Stimulated activated CD4-positive, alpha-beta T cell treated with anti-CD3 and anti-CD28 coated beads, Interleukin-4, amount 100 ng/mL, for 1 hour (primary cell): ENCODE measurements at places on chromosomes 3 and 15.
A peak's percentile ranks its signal among the peaks of the same experiment; 100 is the strongest.

- no peak for DNase-seq
Observed at GRCh38 chr3:142645236-142645793, 49.1 kb downstream of the PLS1 start.

DNA sequence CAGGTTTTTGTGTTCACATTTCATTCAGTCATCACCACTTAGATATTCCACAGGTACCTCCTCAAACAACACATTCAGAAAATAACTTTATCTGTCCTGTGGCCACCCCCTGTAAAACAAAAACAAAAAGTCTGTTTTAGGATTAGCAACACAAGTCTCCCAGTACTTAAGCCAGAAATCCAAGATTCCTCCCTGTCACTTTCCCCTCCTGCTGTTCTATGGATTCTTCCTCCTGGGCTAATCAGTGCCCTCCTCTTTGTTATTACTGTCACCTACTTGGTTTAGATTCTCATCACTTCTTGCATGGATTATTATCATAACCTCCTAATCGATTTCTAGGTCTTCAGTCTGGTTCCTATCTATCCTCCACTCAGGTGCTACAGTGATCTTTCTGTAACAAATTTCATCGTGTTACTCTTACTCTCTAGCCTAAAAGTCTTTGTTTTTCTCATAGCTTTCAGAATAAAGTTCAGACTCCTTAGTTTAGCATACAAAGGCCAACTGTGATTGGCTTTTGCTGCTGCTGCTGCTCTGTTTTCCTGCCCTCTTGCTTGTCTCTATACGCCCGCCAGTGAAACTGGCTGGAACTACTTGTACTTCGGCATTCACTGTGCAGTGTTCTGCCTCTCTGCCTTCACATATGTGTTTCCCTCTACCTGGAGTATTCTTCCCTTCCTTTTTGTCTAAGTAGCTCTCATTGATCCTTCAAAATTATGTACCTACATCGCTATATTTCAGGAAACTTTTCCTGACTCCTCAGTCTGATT is 32.2 kb downstream of the PPP2R3A start:
- no peak for DNase-seq

DNA sequence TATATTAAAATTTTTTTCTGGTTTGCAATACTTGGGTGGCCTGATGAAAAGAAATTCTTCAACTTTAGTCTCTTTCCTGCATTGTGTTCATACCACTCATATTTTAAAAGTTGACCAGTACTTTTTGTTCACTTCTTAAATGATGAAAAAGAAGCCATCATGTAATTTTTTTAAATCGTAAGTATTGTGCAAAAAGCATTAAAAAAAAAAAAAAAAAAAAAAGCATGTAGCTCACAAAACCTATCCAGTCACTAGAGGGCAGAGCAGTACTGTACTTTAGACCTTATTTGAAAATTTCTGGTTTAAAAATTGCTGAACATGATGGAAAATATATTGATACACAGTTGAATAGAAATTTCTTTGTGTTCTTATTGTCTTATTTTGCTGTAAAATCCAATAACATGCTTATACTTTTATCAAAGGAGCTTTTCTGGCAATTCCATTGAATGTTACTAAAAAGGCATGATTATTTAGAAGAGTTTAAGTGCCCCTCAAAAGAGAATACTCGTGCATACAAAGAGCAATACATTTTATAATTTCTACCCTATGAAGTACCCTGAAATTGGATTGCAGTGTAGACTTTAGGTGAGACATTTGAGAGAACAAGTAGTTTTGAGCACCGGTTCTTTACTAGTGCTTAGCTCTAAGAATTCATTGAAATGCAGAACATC is 137.7 kb downstream of the BBX start:
- DNase-seq, result no peak

- no peak for DNase-seq
Observed at GRCh38 chr15:72176159-72176558, 21.4 kb downstream of the GRAMD2A start.

- DNase-seq, result no peak
Observed at GRCh38 chr3:111577798-111578685, 17.1 kb downstream of the ZBED2 start.

- DNase-seq, result no peak
Observed at GRCh38 chr3:146843476-146843875, 238.3 kb upstream of the PLSCR5 start.

DNA sequence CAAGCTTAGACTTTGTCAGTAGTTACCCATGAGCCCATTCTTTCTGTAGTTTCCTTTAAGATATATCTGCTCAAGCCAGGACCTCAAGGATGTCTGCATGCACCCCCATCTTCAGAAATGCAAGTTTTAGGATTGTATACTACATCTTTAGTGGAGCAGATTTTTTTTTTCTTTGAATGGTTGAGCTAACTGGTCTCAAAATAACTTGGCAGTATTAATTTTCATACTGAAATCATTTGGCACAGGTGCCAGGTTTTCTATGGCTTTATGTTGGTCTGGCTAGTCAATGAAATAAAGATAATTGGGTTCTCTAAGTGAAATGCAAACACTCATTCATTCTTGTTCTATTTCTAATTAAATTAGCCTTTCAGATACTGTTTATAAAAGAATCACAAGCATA is 108.9 kb downstream of the ATG7 start:
- DNase-seq, result no peak

- peak; percentile 70 for DNase-seq
Observed at GRCh38 chr15:40344631-40345120, 3.9 kb upstream of the CCDC9B start.

- DNase-seq, result no peak
Observed at GRCh38 chr15:84922530-84922929, 38.1 kb downstream of the SLC28A1 start.

GRCh38 chr3:14428087-14429033 is 26.0 kb downstream of the SLC6A6 start:
- peak; percentile 36 for DNase-seq

DNA sequence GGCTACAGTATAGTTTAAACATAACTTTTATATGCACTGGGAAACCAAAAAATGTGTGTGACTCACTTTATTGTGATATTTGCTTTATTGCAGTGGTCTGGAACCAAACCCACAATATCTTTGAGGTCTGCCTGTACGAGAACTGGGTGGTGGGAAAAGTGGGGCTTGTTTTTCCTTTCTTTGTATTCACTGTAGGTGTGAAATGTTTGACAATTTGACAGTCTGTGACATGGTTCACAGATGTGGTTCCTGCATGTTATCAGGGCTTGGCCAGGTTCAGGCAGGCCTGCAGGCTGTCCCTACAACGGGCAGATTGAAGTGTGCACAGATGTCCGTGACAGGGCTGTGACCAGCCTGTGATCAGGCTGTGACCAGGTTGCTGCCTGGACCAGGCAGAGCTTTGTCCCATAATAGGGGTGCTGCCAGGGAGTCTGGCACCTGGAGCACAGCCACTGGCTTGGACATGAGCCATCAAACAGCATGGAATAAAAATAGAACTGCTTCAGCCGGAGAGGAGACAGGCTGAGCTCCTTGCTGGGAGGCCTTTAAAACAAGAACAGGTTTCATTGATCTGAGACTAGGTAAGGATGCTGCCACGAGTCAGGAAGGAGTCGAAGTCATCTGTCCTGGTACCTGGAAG is 61.0 kb downstream of the KLF13 start:
- DNase-seq, result no peak

DNA sequence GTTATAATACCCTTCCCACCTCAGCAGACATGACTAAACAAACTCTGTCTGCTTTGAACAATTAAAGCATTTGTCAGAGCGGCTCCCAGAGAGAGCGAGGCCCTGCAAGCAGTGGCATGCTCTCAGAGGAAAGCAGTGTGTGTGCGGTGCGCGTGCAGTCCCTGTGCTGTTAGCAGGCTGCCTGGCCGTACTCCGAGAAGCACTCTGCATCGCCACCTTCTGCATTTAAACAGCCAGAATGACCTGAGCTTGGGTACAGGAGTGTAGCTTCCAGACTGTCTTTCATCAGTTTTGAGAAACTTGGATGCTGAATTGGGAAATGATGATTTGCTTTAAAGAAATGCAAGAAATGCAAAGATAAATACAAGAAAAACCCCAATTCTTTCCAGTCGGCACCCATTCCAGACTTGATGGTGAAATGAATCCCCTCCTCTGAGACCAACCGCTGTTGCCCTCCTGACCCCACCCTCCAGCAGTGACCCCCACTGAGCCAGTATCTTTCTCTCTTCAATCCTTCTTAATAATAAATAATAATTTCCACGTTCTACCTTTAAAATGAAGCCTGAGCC is 113.5 kb downstream of the VGLL4 start:
- DNase-seq, result no peak

GRCh38 chr3:72134989-72135451 is 350.1 kb upstream of the PROK2 start:
- peak; percentile 4 for DNase-seq

DNA sequence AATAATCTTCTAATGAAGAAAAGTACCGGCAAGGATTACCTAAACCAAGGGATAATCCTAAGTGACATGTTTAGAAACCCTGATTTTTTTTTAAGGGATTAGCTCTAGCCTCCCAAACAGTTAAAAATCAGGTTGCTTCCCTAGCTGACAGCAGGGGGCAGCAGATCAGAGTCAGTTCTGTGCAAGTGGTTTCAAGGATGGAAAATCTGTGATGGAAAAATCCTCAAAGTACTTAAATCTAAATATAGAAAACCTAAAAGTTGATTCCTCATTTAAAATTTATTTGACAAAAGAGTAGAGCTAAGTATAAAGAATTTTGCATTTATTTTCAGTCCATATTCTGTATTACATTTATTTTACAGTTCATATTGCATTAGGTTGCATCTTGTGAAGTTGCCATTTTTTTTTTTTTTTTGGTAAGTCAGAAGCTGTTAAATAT is 107.6 kb downstream of the PEX5L start:
- DNase-seq, result peak; percentile 33
